Activated T-cell treated with anti-CD3 and anti-CD28 coated beads, Interleukin-2, amount 50 U/mL, for 4 hours (primary cell): ENCODE measurements at places on chromosomes 5 and 9.

GRCh38 chr5:128236334-128236733 is 152.8 kb downstream of the SLC12A2 start:
- DNase-seq = no peak

DNA sequence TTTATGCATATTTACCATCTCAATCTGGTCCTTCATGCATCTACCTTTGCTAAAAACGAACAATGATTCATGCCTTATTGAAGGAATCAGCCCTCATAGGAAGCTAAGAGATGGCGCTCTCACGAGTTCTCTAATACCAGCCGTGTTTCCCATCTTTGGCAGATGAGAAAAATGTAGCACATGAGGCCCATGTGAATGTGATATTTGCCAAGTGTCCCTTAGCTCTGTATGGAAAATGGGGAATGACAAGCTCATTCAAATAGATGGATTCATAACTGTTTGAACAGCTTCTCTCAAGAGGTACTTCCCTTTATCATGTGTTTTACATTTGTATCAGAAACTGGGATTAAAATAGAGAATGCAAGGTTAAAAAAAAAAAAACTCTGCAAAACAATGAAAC is 66.1 kb downstream of the TTC39B start:
- no peak for DNase-seq

DNA sequence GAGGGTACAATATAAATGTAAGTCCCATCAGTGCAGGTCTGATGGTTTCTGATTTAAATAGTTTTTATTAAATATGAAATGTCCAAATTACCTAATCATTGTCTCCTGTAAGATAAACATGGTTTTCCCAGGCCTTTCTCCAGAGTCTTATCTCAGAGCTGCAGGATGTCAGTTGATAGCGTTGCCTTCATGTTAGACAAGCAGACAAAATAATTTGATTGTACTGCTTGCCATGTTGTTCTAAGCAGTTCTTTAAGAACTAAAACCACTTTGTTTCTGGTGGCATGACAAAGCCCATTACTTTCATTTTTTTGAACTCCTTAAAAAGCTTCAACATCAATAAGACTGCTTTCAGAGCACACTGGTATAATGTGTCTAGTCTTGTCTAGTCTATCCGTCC is 1073.5 kb downstream of the MAT2B start:
- DNase-seq = no peak

GRCh38 chr9:137379761-137380161 is 43.2 kb downstream of the EXD3 start:
- DNase-seq = no peak

DNA sequence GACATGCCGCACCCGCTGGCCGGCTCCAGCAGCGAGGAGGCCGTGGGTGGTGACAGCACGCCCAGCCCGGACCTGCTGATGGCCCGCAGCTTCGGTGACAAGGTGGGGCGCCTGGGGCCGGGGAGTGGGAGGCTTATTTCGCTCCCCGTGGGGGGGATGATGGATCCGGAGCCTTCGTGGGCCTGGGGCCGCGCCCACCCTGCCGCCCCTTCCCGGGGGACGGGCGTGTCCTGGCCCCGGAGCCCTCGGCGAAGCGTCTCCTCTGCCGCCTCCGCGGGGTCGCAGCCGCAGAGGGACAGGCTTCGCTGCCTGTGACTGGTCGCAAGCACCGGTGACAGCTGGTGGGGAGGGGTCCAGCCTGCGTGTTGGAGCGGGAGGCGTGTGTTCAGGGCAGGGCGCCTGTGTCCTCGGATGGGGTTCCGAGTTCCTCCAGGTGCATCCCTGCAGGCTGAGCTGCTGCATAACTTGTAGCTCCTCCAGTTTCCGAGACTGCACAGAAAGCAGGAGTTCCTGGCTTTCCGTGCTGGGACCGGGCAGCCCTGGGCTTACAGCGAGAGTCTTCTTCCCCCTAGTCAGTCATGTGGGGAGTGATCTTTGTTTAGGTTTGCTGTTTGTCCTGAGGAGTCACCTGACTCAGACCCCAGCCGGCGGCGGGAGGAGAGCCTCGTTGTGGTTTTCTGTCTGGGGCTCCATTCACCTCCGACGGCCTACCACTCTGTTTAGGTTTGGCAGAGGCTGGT is 666 bp downstream of the SNX30 start:
- peak; percentile 14 for DNase-seq

GRCh38 chr5:153523831-153524230 is 33.4 kb downstream of the GRIA1 start:
- no peak for DNase-seq

- no peak for DNase-seq
Observed at GRCh38 chr5:123047706-123048105, 11.2 kb upstream of the PPIC start.

DNA sequence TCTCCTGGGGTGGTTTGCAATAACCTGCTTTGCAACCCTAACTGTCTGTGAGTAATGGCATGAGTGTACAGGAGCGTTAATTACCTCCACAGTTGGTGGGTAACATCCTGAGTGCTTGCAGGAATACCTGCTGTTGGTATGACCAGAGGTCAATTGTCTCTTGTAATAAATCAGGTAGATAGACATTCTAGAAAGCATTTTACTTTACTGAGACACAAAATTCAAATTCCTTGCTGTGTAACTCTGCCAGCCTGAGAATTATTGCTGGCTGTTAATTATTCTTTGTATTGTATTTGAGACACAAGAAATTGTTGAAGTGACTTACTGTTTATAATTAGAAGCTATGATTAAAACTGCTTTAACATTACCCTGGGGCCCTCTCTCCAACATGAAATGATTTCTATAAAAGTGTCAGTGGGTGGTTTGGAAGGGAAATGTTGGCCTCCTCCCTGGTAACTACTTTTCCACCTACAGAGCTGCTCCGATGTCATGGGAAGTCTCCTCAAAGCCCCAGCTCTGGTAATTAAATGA is 150.8 kb upstream of the ADCY2 start:
- DNase-seq = no peak

GRCh38 chr5:123107343-123108244 is 18.6 kb downstream of the PRDM6 start:
- no peak for DNase-seq

DNA sequence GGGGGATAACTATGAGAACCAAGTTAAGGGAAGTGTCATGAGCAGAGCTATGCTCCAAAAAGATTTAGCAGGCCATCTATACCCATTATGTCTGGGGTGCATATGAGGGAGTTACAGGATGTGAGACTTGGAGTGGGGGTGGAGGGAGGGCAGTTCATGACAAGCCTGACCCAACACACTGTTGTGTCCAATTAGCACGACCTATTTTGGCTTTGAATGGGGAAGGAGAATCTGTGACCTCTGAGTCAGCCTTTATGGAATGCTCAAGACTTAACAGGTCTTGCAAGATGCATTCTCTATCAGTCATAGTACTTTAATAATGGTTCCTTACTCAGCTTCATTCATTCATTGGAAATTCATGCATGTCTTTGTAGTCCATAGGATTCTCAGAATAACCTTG is 71.7 kb downstream of the GRIA1 start:
- no peak for DNase-seq

GRCh38 chr5:65142511-65143011 is 339.2 kb downstream of the ADAMTS6 start:
- DNase-seq = no peak

DNA sequence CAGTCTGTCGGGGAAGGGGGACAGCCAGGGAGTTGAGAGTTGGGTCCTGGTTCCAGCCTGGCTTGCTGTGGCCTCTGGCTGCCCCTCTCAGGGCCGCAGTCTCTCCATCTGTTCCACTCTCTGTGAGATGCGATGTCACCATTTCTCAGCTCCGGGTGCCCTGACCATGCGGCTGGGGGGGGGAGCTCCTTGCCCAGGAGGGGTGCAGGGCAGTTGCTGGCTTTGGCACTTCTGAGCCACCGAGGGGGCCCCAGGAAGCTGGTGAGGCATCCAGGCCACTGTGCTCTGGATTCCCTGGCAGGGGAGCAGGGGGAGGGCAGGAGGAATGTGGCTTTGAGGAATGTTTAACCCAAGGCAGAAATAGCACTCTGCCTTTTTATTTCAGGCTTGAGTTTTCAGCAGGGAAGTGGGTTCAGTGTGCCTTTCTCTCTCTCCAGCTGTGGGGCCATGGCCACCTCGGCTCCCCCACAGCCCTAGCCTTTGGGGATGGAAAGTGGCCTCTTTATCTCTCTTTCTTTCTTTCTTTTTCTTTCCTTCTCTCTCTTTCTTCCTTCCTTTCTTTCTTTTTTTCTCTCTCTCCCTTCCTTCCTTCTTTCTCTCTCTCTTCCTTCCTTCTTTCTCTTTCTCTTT is 11.0 kb downstream of the NCS1 start:
- DNase-seq = no peak

DNA sequence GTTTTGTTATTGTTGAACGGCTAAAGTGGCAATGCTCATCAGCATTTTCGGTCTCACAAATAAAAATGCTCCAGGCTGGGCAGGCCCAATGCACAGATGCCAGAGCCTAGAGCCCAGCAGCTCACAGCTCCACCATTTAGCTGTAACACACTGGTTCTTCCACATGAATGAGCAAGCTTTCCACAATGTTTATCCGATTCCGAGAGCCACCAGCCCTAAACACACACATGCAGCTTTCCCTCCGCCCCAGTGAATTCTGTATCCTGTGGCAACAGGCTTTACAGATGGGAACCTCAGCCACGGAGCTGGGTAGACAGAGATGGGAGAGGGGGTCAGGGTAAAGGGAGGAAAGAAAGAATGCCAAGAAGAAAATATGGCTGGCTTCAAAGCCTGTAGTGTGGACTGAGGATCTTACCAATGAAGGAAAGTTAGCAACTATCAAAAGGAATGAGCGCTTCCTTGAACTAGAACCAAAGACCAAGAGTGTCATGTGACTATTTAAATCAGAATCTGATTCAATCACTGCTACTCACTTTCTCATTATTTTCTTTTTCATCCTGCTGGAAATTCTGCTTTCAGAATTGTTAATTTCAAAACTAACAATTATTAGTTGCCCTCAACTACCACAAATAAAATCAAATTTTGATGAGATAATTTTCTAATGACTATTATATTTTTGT is 77.1 kb downstream of the MRPS27 start:
- no peak for DNase-seq

DNA sequence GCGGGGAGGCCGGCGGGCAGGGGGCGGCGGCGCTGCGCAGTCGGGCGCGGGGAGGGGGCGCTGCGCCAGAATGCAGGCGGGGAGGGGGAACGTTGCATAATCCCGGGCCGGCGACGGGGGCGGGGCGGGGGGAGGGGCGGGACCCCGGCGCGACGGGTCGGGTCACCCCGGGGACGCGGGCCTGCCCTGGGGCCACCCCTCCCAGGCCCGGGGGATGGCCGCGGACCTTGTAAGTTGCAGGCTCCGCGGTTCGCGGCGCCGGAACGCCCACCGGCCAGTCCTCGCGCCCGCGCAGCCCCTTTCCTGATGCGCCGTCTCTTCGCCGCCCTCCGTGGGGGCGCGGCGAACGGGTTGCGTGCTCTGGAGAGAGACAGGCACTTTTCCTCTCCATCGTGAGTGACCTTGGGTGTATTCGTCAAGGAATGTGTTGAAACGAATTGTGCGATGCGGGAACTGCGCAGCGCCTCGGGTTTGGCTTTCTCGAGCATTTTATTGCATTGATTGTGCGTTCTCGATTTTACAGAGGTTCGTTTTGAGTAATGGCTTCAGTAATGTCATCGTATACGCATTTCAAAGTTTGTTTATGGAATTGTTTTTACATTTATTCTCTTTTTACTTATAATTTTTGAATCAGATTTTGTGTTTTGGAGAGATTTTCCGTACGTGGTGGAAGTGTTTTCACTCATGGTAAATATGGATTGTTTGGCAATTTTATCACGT is 802 bp downstream of the SPIN1 start:
- peak; percentile 24 for DNase-seq

DNA sequence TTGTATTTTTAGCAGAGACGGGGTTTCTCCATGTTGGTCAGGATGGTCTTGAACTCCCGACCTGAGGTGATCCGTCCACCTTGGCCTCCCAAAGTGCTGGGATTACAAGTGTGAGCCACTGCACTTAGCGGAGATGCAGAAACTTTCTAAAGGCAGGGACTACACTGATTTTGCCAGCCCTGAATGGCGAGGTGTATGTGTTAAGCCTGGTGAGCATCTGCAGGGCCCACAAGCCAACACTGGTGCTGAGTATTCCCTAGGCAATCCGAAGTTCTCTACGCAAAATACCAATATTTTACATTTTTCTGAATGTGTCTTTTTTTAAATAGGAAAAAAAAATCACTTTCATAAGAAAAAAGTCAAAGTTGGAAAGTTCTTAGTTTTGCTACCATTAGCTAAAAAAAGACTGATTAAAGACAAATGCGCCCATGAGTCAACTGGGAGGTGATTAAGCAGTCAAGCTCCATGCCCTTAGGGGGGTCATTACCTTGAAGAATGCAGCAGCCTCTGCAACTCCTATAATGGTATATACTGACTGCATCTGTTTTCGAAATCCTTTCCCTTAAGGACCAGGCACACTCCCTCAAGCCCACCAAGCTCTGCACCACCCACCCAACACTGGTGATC is 502.8 kb downstream of the BNC2 start:
- DNase-seq = no peak

DNA sequence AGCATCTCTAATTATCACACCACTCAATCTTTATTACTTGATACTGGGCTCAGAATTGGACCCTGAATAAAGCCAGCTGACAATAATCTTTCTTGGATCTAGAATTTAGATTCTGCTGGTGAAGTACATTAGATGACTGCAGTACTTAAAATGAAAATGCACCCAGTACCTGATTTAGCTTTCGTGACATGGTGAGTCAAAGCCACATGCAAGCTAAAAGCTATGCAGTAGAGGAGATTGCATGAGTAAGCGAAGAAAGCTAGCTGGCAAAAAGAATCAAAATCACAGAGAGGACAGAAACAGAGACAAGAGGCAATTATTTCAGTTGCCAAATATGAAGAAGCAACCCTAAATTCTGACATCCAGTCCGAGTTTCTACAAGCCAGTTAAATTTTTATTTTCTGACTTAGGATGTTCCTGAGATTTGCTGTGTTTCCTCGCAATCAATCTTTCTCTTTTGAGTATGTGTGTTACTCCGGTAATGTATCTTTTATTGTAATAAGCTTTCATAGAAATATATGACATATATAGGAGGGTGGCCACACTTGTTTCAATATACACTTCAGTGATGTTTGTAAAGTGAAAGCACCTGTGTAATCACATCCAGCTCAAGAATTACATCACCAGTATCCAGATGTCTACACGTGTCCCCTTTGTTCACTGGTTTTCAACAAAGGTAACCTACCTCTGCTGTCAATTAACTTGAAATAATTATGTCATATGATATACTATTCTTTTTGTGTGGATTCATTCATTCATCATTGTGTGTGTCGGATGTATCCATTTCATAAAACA is 101.7 kb downstream of the CDH18 start:
- no peak for DNase-seq

- no peak for DNase-seq
Observed at GRCh38 chr5:68652534-68652965, 437.0 kb downstream of the PIK3R1 start.

GRCh38 chr9:31597977-31598376 is 786.5 kb upstream of the ACO1 start:
- no peak for DNase-seq

DNA sequence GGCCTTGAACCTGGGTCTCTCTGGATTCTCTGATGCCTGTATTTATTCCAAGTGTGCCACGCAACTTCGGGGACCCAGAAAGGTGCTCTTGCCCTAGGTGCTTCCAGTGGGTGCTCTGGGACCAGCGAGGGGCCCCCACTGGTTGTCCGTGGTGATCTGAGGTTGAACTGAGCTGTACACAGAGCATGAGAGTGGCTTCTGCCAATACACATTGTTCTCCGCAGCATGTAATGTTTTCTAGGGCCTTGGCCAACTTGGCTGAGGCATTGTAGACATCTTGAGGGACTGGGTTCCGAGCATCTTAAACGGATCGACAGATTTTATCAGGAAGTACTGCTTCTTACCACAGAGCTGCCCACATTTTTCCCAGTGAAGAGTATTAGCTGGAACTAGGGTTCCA is 117.9 kb downstream of the MTX3 start:
- no peak for DNase-seq
